Stimulated activated CD8-positive, alpha-beta memory T cell treated with anti-CD3 and anti-CD28 coated beads, Interleukin-4, amount 100 ng/mL, for 4 hours (primary cell): ENCODE measurements at places on chromosomes 2 and 18.

DNA sequence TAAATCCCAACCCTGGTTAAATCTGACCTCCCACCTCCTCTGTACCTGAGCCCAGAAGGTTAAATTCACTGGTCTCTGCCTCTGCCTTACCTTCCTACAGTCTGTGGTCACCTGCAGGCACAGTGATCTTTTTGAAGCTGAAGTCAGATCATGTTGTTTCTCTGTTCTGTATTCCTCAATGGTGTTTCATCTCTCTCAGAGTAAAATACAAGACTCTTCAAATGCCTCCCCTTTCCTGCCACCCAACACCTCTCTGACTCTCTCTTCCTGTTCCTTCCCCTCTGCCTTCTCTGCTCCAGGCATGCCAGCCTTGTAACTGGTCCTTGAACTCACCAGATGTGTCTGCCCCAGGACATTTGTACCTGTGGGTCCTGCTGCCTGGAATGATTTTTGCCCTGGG, 219.3 kb downstream of the UXS1 start:
- DNase-seq: no peak

DNA sequence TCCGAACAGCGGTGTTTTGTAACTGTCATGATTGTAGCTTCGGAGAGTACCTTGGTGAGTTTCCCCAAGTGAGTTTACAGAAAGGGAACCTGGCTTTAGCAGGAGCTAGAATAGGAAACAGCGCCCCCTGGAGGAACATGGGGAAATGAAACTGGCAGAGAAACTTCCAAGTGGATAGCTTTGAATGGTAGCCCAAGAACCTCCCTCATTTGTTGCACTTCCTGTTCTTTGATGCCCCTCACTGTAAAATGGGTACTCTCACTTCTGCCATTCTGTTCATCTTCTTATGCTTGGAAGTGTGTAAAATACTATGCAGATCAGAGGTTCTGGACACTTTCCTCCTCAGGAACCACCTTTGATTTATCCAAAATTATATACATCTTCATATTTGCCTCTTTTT, 36.2 kb downstream of the CHST10 start:
- DNase-seq: peak; percentile 64

GRCh38 chr18:47882641-47883040, 47.8 kb downstream of the SMAD2 start:
- DNase-seq: no peak

- DNase-seq: no peak
These were observed 280.2 kb downstream of the KCNJ3 start for GRCh38 chr2:154978710-154979109.

GRCh38 chr2:217326238-217327022, 466.6 kb upstream of the TNP1 start:
- no peak for DNase-seq

GRCh38 chr18:68220458-68220857, 494.4 kb downstream of the TMX3 start:
- no peak for DNase-seq

GRCh38 chr2:189548666-189549448, 31.7 kb downstream of the SLC40A1 start:
- no peak for DNase-seq

DNA sequence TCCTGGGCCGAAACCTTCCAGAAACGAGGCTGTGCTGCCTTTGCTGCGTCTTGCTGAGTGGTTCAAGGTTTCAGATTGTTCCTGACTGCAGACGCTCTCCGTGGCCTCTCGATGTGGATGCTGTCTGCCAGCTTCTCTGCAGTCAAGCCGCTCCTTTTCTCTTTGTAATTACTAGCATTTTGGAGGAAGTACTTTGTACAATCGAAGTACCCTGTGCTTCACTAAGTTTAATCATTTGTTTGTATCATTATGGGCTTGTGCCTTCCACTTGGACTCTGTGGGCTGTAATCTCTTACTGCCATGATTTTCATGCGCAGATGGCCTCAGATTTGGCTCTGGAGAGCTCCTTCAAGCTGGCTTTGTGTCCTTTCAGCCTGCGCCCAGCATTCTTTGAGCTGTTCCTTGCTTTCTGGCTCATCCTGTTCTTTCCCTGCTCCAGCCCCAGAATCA, 49.3 kb downstream of the TRAF3IP1 start:
- DNase-seq: no peak

GRCh38 chr2:173434762-173435569, 80.3 kb downstream of the CDCA7 start:
- DNase-seq: no peak

DNA sequence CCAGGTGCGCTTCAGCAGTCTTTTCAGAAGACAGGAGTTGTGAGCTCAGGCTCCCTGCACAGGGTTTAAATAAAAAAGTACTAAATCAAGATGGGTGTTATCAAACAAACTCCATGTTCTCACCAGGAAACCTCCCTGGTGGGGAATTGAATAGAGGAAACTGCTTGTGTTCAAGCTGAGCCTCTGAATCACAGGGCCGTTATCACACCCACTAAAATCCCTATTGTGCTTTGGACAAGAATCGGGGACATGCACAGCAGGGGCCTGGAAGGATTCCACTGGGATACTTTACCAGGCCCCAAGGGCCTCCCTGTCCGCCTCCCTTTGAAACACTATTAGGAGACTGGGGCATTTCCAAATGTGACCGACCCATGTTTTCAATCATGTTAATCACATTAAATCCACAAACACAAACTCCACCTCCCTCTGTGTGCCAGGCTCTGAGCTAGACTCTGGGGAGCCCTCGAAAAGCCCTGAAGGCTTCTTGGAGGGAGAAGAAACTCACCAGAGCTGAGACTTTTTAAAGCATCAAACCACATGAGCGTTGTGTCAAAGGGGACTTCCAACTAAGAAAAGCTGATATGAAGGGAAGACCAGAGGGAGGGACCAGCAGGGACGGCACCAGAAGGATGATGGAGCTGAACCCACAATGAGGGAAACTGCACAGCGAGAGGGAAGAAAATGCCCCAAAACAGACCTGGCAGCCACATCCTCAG, 458.7 kb upstream of the ID2 start:
- DNase-seq: no peak

DNA sequence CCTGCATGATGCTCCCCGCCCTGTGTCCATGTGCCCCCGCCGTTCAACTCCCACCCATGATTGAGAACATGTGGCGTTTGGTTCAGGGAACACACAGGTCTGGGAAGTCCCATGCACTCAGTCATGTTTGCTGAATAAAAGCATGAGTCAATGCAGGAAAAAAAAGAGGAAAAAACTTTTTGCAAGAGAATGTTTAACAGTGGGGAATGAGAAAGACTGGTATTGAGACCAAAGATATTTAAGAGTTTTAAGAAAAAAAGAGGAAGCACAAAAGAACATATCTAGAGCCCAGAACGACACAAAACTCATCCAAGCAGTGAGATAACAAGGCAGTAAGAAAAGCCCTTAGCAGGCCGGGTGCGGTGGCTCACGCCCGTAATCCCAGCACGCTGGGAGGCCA, 279.2 kb upstream of the THSD7B start:
- no peak for DNase-seq

DNA sequence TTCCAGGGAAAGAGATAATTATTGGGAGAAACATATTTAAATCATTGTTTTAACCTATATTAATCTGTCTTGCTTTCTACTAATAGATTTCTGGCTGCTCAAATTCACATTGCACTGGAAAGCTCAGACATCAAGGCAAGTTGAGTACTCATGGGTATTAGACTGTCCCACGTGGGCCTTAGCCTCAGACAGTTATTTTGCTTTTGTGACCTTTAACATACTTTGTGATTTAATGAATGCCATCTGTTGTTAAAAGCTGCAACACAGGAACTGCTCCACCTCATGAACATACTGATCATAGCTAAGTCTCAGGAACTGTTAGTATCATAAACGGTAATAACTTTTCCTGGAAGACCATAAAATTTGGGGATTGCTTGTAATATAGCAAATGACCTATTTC, 2.7 kb upstream of the LCT start:
- no peak for DNase-seq

DNA sequence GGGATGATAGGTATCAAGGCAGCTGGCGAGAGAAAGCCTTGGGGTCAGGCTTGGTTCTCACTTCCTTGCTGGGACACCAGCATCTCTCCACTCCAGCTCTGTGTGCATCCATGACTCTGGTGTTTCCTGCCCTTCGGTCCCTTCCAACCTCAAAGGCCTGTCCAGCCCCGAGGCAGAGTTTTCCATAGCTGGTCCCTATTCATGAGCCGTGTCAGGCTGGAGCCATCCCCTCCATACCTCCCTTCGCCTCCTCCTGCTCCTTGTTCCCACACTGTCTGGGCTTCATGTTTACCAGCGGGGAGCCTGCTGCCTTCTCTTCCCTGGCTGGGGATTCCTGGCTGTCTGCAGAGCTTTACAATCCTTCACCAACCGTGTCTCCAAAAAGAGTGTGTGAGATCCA, 51.2 kb downstream of the DYSF start:
- DNase-seq: no peak

GRCh38 chr2:60746318-60746717, 9.8 kb upstream of the PAPOLG start:
- no peak for DNase-seq

- DNase-seq: no peak
These were observed 93.8 kb upstream of the CXCR4 start for GRCh38 chr2:136211701-136212100.

- peak; percentile 85 for DNase-seq
These were observed 46.0 kb downstream of the LRRFIP1 start for GRCh38 chr2:237673130-237674001.

DNA sequence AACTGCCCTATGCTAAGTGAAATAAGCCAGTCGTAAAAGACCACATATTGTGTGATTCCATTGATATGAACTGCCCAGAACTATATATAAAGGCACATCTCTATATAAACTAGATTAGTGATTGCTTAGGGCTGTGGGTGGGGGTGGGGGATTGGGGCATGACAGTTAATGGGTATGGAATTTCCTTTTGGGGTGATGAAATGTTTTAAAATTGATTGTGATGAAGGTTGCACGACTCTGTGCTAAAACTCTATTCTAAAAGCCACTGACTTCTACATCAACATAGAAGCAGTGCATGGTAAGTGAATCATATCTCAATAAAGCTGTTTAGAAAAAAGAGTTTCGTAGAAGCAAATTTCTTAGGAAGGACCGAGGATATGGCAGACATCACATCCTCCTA, 53.0 kb downstream of the CDCA7 start:
- DNase-seq: no peak

- DNase-seq: no peak
These were observed 144.5 kb downstream of the EXOC6B start for GRCh38 chr2:72681016-72681995.

GRCh38 chr2:129769185-129769991, 210.1 kb upstream of the RAB6C start:
- DNase-seq: no peak

GRCh38 chr2:212898011-212898410, 253.4 kb downstream of the IKZF2 start:
- DNase-seq: no peak

DNA sequence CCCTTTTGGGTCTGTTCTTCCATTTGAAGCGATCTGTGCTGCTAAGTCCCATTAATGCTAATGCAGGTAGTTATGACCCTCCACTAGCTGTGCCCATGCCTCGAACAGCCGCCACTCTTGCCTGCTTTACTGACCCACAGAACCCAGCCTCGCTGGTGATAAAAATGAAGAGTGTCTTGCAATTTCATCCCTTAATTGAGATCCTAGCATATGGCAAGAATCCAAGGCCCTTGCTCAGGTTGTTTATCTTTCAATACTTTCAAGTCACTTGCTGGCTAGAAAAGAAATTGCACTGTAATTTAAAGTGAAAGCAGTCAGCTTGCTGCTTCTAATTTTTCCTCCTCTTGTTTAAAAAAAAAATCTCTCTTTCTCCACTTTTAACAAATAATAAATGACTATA, 73.6 kb downstream of the ZNF521 start:
- DNase-seq: no peak

GRCh38 chr2:231483398-231484329, 19.4 kb upstream of the NCL start:
- DNase-seq: no peak

DNA sequence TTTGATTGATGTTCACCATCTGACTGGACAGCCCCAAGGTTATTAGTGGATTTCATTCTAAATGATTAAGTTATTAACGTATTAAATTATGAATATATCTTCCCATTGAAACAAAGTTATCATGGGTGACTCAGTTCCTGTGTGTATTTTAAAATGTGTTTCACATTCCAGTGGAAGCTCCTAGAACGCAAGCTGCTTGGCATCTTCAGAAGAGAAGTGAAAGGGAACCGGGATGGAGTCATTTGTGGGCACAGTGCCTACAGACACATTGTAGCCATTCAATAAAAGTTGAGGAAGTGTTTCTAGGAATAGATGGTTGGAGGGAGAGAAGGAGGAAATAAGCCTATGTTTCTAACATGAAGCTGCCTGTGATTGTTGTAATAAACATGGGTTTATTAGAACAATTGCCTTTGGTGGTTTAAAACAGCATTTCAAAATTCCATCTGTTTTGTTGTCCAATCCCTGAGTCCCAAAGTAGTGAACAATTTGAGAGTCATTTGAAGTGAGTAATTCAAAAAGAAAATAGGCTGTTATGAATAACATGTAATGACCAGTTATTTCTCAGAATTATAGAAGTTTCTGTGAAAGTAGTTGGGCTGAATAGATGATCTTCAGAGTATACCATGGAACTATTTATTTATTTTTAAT, 143.5 kb downstream of the PKP4 start:
- no peak for DNase-seq

- no peak for DNase-seq
These were observed 59.4 kb downstream of the STEAP3 start for GRCh38 chr2:119282996-119283511.

- no peak for DNase-seq
These were observed 46.1 kb upstream of the GRHL1 start for GRCh38 chr2:9905413-9905812.

GRCh38 chr2:74025971-74026612, 41.4 kb downstream of the TET3 start:
- DNase-seq: no peak

DNA sequence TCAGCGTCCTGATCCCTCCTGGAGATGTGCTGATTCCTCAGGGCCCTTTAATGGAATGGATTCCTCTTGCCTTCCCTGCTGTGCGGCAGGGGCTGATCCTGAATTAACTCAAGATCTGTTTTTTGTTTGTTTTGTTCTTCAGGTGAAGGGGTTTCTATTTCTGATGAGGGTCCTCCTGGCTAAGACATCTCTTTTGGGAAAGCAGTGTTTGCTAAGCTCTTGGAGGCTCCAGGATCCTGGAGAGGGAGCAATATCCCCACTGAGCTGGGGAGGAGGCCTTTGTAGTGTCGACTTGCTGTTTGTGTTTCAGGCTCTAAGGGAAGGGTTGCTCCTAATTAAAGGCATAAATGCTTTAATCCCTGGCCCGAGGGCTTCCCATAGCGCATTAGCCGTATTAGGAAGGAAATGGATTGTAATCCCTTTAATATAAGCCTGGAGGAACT, 65.3 kb upstream of the FOXI3 start:
- no peak for DNase-seq

DNA sequence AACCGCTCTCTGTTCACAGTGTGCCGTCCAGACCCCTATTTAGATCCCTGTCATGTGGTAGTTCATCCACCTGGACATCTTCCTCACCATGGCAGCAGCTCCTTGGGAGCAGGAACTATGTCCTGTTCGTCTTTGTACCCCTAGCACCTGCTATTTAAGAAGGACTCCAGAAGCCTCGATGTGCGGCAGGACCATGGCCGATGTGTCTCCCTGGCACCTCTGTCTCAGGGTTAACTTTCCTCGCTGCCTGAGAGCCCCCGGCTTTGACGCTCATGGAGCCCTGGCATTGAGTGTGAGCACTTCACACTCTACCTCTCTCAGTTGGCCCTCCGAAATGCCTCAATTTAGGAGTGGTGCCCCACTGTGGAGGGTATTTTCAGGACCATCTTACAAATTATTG, 152.0 kb downstream of the FAM210A start:
- no peak for DNase-seq
